ENCODE measurements at places on chromosomes 5 and 9.

- no peak for DNase-seq
Observed at GRCh38 chr5:139850423-139851016, 54.9 kb downstream of the PSD2 start.

DNA sequence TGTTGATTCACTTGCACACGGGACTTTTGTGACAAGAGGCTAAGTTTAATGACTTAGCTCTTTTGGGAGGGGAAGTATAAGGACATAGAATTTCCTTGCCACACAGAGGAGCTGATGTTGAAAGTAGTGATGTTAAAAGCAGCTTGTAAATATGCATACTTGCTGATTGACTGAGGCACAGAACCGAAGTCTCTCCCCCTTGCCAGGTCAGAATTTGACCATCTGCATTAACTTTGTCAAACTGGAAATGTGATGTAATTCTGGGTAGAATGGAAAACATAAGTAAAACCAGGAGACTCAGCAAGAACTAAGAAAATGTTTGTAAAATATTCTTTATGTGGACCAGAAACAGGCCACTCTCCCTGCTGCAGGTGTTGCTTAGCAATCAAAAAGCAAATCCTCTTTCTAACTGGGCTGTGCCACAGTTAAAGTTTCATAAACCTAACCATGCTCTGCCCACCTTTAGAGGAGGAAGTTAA lies 284.2 kb downstream of the NR3C1 start:
- DNase-seq, result no peak

DNA sequence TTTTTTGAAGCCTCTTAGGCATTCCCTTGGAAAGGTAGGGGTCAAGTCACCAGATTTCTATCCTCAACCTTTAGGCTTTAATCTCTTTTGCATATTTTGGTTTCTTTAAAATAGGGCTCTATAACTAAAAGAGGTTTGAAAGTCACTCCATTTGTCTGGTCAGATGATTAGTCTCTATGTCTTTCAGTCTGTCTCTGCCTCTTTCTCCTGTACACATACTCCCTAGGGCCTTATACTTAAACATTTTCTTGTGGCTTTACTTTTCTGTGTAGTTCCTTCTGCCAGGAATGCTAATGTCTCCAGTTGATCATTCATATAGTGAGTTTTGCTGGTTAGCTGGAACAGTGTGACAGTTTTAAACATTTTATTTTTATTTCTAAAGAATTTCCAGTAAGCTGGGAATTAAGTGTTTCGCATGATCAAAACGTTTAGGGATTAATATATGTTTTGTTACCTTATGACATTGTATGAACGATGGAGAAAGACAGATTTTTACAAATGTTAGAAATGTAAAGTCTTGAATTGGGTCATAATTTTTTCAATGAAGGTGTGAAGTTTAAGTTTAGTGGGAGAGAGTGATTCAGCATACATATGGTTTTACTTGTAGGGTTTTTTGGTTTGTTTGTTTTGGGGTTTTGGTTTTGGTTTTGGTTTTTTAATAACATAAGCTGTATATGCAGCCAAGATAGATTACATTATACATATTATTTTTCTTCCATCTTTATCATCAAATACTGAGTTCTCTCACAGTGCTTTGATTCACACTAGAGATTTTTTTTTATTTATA lies 90.6 kb downstream of the ZCCHC7 start:
- no peak for DNase-seq

DNA sequence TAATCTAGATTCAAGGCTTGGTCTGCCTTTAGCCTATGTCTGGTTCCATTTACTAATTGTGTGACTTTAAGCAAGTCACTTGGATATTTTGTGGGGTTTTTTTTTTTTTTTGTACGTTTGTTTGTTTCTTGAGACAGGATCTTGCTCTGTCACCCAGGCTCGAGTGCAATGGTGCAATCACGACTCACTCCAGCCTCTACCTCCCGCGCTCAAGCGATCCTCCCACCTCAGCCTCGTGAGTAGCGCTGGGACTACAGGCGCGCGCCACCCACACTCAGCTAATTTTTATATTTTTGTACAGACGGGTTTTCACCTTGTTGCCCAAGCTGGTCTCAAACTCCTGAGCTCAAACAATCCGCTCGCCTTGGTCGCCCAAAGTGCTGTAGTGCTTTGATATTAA lies 1.1 kb upstream of the PFDN1 start:
- DNase-seq, result no peak

- DNase-seq, result no peak
Observed at GRCh38 chr9:131503626-131504465, 1.1 kb downstream of the POMT1 start.

GRCh38 chr5:37891832-37892231 lies 52.0 kb upstream of the GDNF start:
- DNase-seq, result no peak

GRCh38 chr5:128466980-128467379 lies 71.1 kb downstream of the FBN2 start:
- DNase-seq, result no peak

- DNase-seq, result no peak
Observed at GRCh38 chr9:133200631-133201030, 8.4 kb downstream of the OBP2B start.

- DNase-seq, result no peak
Observed at GRCh38 chr9:101585740-101586139, 9.0 kb downstream of the PPP3R2 start.

GRCh38 chr9:36559036-36559695 lies 13.5 kb upstream of the MELK start:
- DNase-seq, result no peak

GRCh38 chr5:93401634-93402213 lies 179.3 kb downstream of the NR2F1-AS1 start:
- DNase-seq, result no peak

DNA sequence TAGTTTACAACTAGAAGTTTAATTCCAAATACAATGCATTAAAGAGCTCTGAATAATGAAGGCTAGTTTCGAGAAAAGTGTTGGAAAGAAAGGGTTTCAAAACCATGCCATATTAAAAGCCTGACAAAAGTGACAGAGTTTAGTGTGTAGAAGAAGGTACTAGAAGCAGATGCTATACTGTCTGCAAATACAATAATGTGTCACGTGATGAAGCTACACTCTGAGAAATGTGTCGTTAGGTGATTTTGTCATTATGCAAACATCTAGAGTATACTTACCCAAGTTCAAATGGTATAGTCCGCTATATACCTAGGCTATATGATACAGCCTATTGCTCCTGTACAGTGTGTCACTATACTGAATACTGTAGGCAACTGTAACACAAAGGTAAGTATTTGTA lies 494.1 kb downstream of the TLE1 start:
- DNase-seq, result no peak

- DNase-seq, result no peak
Observed at GRCh38 chr5:83387041-83387440, 84.5 kb upstream of the VCAN start.

- DNase-seq, result no peak
Observed at GRCh38 chr5:107324071-107324470, 346.7 kb downstream of the EFNA5 start.

GRCh38 chr9:121364077-121364476 lies 6.0 kb downstream of the STOM start:
- no peak for DNase-seq

DNA sequence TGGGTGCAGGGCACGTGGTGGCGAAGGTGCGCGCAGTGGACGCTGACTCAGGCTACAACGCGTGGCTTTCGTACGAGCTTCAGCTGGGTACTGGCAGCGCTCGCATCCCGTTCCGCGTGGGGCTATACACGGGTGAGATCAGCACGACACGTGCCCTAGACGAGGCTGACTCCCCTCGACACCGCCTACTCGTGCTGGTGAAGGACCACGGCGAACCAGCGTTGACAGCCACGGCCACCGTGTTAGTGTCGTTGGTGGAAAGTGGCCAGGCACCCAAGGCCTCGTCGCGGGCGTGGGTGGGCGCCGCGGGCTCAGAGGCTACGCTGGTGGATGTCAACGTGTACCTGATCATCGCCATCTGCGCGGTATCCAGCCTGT lies 2.1 kb downstream of the PCDHA2 start:
- no peak for DNase-seq

DNA sequence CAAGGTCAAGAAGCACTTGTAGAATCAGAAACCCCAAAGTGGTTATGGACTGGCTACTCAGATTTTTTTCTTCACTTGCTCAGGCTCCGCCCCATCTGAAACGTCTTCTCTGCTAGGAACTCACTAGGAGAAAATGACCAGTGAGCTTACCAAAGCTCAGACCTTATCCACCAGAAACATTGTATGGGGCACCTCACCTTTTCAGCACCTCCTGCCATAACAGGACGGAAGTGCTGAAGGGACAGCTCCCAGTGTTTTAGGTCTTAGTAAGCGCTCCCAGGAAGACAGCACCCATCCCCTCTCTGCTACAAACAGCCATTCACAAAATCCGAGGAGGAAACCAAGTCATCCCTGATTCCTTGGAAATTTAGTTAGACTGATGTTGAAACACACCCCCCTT lies 1.2 kb upstream of the GABRA1 start:
- no peak for DNase-seq

DNA sequence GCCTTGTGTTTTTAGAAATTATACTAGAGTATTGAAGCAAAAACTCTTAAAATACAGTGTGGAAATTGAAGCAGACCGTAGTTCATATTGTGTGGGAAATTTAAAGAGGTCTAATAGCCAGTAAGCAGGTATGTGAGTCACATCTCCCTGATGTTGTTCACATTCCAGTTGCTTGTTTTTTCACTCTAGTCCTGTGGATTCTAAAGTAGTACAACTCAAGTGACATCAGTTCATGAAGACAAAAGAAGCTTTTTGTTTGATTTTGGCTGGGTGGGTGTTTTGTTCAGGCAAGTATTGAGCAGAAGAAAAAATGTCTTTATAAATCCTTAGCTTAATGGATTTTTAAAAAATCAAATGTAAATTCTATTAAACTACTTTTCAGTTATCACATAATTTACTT lies 216.2 kb downstream of the MAN2A1 start:
- DNase-seq, result no peak

- no peak for DNase-seq
Observed at GRCh38 chr9:81002242-81002641, 687.1 kb downstream of the TLE1 start.

GRCh38 chr9:36936498-36936831 lies 97.6 kb downstream of the PAX5 start:
- no peak for DNase-seq

DNA sequence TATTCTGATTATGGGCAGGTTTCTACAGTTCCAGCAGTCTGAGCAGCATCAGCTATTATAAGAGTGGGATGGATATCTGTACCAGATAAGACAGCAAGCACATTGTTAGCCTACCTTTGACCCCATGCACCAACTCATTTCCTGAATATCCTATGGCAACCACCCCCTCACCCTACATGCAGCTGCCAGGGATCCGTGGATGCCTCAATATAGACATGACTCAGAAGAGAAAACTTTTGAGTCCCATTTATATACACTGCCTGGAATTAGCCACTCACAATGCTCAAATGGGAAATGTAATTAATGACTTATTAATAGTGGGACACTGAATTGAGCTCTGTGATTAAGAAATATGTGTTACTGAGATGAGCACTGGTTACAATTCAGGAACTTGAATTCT lies 124.4 kb downstream of the SSBP2 start:
- no peak for DNase-seq

GRCh38 chr5:172542651-172543131 lies 88.4 kb upstream of the SH3PXD2B start:
- no peak for DNase-seq

DNA sequence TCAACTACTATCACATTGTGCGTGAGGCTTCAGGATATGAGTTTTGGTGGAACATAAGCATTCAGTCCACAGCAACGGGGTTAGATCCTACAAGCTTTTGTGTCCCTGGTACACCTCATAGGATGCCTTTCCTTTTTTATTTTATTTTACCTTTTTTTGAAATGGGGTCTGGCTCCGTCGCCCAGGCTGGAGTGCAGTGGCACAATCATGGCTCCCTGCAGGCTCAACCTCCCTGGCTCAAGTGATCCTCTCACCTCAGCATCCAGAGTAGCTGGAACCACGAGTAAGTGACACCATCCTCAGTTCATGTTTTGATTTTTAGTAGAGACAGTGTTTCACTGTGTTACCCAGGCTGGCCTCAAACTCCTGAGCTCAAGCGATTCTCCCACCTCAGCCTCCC lies 86.0 kb upstream of the RAI14 start:
- DNase-seq, result no peak

DNA sequence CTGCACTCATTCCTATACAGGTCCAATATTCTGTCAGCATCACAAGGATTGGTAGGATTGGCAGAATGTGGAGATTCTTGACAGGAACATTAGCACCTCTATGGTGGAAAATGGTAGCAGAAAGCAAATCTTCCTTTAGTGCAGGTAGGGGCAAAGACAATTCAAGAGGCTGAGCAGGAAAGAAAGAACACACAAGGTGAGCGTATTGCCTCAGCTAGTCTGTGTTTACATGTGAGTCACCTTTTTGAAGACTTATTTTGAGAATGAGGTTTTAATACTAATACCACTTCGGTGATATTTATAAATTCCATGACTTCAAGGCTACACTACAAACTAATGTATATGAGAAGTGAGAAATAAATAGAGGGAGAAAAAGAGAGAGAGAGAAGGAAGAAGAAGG lies 717.0 kb downstream of the BRINP1 start:
- no peak for DNase-seq

- DNase-seq, result no peak
Observed at GRCh38 chr9:85471791-85472190, 270.0 kb downstream of the AGTPBP1 start.

- DNase-seq, result no peak
Observed at GRCh38 chr5:76720988-76721569, 5.2 kb downstream of the F2R start.

DNA sequence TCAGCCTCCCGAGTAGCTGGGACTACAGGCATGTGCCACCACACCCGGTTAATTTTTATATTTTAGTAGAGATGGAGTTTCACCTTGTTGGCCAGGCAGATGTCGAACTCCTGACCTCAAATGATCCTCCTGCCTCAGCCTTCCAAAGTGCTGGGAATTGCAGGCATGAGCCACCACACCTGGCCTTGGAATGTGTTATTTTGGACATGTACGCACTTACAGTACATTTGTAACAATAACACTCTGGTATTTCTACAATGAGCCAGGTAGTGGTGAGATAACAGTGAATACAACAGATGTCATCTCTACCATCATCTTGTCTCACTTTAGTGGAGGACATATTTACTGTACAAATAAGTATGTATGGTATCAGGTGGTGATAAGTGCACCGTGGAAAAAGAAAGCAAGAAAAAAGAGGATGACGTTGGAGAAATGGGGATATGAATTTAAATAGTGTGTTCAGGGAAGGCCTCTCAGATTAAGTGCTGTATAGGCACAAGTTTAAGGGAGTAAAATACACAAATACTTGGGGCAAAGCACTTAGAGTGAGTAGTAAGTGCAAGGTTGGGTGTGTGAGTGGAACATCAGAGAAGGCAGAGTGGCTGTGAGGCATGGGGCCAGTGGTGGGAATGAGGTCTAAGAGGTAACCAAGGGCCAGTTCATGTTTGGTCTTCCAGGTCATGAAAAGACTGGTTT lies 100.1 kb downstream of the CDC42SE2 start:
- DNase-seq, result no peak

DNA sequence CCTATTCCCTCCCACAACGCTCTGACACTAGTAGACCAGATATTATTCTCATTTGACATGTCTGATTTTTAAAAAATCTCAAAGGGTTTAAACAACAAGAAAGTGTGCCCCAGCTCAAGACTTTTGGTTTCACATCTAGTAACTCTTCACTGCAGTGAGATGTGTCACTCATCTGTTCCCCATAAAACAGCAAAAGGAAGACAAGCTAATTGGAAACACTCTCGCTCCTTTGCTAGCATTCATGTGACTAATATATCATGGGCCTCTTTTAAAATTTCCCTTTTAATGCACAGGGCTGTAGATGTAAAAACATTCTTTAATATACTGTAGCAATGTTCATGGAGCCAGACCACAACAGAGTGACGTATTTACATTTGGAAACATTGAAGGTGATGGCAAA lies 372.6 kb downstream of the ZNF608 start:
- DNase-seq, result no peak

All from stimulated activated CD8-positive, alpha-beta memory T cell treated with anti-CD3 and anti-CD28 coated beads, Interleukin-7, amount 100 ng/mL, for 1 hour (primary cell).